ENCODE measurements at places on chromosomes 2 and 18.

- peak; percentile 40 for DNase-seq
Measured at GRCh38 chr2:9002637-9003365, 683 bp downstream of the MBOAT2 start.

DNA sequence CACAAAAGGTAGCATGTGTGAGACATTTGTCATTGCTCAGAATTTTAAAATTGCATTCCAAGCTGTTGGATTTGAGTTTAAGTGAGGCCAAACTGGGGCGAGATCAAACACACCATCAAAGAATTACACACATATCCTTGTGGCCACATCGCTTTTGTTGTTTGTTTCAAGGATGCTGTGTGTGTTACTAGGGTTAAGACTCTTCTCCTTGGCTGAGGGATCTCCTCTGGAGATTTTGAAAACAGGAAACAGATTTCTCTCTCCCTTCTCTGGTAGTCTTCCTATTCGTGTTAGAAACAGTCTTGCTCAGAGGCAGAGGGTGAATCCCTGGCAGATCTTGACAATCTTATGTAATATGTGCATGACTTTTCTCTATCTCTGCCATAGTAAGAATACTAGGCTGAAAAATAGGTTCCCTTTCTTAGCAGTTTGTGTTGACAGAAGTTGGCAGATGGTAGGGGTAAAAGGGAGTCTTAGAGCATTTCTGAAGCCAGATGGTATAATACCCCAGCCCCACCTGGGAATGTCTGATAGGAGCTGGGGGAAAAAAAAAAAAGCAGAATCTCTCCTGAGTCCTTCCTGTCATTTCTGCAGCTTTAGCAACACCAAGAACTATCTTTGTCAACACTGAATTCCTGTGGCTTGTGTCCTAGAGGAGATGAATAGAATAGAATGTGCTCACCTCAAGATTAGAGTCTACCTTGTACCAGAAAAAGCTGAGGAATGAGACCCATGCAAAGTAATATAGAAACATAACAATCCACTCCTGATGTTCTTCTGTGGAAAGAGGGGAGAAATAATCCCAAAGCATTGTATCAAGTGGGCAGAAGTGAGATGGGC lies 101.8 kb downstream of the XRCC5 start:
- DNase-seq = peak; percentile 54

DNA sequence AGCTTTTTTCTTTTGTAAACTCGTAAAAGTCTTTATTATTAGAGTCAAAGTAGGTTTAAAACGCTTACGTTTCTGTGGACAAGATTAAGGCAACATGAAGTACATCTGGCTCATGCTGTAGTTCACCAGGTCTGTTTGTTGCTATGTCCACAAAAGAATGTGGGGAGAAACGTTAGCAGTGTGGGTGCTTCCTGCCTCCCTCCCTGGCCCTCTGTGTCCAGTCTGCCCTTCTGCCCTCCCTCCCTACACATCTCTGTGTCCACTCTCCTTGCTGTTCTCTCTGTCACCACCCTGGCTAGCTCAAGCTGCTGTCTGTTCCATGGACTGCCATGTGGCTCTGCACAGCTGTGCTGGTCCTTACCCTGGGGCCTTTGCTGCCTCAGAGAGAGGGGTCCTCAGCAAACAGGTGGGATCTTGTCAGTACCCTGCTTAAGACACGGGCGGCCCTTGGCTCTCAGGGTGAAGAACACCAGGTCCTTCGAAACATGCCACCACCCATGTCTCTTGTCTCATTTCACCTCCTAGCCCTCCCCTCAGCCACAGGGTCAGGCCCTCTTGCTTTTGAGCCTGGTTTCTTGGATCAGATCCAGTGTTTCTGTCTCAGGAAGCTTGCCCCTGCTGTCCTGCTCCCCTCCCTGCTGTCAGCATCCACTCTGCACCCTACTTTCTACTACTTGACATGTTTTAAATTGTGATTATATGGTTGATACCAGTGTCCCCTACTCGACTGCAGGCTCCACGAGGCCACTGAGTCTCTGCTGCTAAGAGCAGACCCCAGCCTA lies 79.2 kb downstream of the LIMS1 start:
- DNase-seq = no peak

GRCh38 chr2:109277406-109277805 lies 148.4 kb downstream of the SH3RF3 start:
- no peak for DNase-seq

DNA sequence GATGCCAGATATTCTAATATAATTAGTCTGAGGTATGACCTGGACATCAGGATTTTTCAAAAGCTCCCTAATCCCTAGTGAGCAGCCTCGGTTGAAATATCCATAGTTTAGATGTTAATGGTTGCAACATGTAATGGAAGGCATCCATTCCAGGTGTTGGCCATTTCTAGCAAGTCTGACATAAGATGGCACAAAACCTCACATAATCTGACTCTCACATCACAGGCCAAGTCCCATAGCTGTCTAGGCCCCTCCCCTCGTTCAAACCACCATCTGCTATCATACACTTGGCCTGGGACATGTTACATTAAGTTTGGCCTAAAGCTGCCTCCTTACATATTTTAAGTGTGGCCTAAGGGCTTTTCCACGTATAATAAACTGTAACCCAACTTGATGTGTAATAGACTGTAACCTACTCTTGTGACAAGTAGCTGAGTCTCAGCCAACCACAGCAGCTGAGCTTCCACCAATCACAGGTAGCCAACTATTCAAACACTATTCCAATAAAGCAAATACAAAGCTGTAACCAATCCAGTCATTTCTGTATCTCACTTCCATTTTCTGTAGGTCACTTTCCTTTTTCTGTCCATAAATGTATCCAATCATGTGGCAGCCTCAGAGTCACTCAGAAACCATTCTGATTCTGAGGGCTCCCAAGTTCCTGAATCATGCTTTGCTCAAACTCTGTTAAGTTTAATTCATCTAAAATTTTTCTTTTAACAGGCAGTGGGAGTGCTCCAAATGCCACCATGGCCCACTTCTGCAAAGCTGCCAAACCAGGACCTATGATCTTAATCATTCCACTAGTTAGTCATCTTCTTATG lies 59.4 kb downstream of the ADD2 start:
- no peak for DNase-seq

GRCh38 chr2:199441759-199442158 lies 16.0 kb downstream of the SATB2 start:
- DNase-seq = no peak

- DNase-seq = no peak
Measured at GRCh38 chr2:181674461-181674860, 5.9 kb downstream of the NEUROD1 start.

GRCh38 chr2:231334981-231335380 lies 60.5 kb upstream of the B3GNT7 start:
- no peak for DNase-seq

DNA sequence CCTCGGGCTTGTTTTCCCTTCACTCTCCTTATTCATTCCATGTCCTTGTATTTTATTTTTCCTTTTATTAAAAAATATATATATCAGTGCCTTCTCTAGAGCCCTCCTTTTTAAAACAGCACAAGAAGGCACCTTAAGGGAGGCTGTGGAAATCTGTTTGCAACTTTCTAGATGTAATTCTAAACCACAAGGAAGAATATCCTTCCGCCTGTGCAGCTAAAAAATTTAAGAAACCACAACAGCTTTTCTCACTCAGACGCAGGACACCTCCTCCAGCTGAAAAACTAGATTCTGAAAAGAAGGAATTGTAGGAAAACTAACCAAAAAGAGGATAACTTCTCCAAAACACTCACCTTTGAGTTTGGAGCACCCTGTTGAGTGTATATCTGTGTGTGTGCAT lies 142.2 kb downstream of the BCL11A start:
- DNase-seq = peak; percentile 25

DNA sequence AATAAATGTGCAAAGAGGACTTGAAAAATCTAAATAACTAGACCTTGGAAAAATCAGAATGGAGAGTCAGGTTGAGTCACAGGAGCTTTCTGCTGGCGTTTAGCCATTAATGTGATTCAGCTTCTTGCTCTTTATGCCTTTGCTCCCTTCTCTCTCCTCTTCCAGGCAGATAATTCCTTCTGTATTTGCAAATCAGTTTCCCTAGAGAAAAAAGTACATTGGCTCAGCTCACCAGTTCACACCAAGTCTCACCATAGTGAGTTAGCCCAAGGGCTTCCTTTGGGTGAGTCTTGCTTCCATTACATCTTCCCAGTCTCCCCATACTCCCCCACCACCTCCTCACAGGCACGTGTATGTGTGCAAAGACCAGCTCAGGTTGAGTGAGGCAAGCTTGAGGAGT lies 73.6 kb downstream of the CYBRD1 start:
- DNase-seq = peak; percentile 90

DNA sequence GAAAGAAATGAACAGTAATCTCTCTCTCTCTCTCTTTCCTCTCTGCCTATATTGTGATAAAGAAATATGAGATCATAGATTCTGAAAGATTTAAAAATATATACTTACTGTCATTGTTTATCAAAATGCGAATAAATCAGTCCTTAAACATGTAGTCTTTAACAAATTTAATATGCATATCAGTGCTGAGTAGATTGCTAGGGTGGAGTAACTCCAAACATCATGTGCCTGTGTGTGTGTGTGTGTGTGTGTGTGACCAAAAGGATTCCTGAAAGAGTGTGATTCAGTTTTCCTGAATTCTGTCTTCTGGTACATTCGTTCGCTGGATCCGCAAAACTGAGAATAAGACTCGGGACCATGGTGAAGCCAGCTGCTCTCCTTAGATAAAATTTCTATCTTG lies 24.0 kb upstream of the DSEL start:
- DNase-seq = no peak

DNA sequence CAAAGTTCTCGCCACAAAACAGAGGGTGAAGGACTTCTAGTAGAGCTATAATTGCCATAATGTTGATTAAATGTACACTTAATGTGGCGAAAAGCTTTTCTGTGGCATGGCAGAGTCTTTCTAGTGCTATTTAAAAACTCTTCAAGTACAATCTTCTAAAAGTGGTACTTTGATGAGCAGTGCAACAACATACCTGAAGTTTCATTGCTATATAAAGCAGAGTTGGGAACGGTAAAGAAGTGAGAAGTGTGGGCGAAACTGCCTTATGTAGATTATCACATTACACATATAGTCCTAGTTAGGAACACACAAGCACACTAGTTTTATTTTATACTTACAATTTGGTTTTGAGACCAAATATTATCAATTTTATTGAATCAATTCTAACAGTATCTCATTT lies 49.5 kb downstream of the FIGN start:
- DNase-seq = no peak

GRCh38 chr2:169571571-169571970 lies 2.1 kb downstream of the FASTKD1 start:
- no peak for DNase-seq

GRCh38 chr2:101622210-101623030 lies 75.1 kb upstream of the MAP4K4 start:
- no peak for DNase-seq

DNA sequence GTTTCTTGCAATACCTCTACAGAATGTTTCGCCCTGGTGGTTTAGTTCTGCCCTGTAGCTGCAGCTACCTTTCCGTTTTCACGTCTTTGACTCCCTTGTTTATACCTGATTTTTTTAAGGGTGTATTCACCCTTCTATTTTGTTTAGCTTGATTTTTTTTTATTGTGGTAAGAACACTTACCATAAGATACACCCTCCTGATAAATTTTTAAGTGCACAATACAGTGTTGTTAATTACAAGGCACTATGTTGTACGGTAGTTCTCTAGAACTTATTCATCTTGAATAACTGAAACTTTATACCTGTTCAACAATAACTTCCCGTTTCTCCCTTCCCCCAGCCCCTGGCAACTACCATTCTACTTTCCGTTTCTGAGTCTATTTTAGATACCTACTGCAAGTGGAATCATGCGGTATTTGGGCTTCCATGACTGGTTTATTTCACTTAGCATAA lies 48.9 kb upstream of the NABP1 start:
- no peak for DNase-seq

DNA sequence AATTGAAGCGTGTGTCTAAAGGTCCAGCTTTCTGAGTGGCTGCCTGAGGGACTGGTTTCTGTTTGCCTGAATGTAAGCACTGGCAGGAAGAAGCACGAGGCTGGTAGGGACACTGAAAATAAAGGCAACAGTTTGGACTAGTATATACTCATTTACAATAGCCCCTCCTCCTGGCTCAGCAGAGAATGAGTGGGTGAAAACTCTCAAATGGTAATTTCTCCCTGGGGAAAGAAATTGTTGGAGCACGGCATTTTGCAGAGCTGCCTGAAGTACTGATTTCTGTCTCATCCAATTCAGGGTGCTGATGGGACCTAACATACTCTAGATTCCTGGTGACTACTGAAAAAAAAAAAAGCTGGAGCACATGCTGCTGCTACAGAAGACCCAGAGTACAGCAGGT lies 17.3 kb upstream of the SPP2 start:
- no peak for DNase-seq
